Hair follicular keratinocyte (primary cell): ENCODE measurements at places on chromosomes 7 and 10. TPM values are rescaled to one million over a fixed set of nuclear protein-coding genes. Genes with fewer than 3 reads are reported as not detected.

The GPRIN2 gene
- 0.11 and 0.55 TPM in 2 replicates for total RNA-seq

The OR2A12 gene
- not detected in 2 replicates for total RNA-seq

The PRR15 gene
- 2.7 and 6.3 TPM in 2 replicates for total RNA-seq

The IRF5 gene
- total RNA-seq, result 3.3 and 9.1 TPM in 2 replicates

The C10orf88 gene
- 6.2 TPM in 2 replicates for total RNA-seq

The SPDYE5 gene
- total RNA-seq, result not detected in 2 replicates

The FZD1 gene
- total RNA-seq, result 2.5 and 4.1 TPM in 2 replicates

The MACC1 gene
- 0.86 and 1.4 TPM in 2 replicates for total RNA-seq
